ENCODE measurements at places on chromosomes 3 and 15.

DNA sequence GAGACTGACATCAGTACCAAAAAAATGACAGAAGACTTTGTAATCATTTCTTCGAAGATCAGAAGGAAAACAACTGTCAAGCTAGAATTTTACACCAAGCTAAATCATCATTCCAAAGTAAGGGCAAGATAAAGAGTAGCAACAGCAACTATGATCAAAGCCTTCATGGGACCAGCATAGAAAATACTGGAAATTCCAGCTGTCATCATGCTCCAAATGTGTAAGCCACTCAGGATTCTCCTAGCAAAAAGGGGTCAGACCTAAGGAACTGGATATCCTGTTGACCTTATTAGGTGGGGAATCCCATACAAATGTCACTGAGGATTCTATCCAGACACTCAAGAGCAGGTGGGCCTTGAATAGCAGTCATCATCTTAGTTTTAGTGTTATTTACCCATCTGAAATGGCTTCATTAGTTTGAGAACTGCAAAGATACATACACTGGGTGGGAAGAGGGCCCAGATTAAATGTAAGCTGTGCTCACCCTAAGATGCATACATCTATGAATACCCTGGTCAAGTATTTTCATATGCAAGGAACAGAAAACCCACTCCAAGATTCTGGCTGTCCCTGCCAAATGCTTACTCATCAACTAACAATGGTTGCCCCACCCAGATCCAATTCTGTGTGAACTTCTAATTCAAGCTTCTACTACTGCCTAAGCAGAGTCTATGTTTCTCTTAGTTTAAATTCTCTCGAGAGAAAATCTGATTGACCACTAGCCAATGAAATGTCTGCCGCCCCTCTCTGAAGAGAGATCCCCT lies 33.5 kb downstream of the CLDN18 start:
- no peak for DNase-seq

- no peak for DNase-seq
Measured at GRCh38 chr3:72517921-72518424, 330.3 kb downstream of the SHQ1 start.

GRCh38 chr3:106168962-106169750 lies 300.3 kb upstream of the CBLB start:
- no peak for DNase-seq

- no peak for DNase-seq
Measured at GRCh38 chr15:53580366-53580765, 179.1 kb downstream of the WDR72 start.

DNA sequence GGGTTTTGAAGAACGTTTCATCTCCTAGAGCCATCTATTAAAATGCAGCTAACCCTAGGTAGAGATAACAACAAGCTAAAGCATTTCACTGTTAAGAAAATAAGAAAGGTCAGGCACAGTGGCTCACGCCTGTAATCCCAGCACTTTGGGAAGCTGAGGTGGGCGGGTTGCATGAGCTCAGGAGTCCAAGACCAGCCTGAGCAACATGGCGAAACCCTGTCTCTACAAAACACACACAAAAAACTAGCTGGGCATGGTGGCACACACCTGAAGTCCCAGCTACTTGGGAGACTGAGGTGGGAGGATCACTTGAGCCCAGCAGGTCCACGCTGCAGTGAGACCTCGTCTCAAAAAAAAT lies 5.4 kb upstream of the TBC1D5 start:
- DNase-seq, result no peak

- no peak for DNase-seq
Measured at GRCh38 chr3:177916461-177916860, 619.8 kb upstream of the KCNMB2 start.
